ENCODE measurements at places on chromosomes 2 and 18.

DNA sequence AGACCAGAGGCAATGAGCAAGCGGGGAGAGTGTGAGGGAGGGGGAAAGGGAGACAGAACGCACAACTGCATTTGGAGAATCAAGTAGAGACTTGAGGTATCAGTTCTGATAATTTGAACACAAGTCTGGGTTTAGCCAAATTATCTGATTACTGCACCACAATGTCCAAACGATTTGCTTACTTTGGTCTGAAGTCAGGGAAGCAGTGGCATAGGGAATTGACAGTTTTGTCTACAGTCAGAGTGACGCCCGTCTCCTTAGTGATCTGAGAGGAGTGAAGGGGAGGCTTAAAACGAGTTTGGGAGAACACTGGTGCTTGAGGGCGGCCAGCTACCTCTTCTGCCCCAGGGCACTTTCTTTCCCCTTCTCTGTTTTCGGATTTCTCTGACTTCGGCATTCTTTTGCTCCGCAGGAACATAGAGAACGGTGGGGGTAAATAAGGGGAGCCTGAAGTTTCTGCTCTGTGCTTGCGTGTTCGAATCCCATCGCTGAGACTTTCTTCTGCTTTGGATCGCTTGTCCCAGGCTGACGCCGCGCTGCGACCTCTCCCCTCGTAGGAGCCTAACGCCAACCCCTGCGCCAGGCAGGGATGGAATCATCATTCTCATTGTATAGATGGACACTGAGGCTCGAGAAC is 2.9 kb upstream of the DLX2 start:
- DNase-seq = no peak

GRCh38 chr2:70928366-70928765 is 7.3 kb upstream of the ATP6V1B1 start:
- DNase-seq = no peak

DNA sequence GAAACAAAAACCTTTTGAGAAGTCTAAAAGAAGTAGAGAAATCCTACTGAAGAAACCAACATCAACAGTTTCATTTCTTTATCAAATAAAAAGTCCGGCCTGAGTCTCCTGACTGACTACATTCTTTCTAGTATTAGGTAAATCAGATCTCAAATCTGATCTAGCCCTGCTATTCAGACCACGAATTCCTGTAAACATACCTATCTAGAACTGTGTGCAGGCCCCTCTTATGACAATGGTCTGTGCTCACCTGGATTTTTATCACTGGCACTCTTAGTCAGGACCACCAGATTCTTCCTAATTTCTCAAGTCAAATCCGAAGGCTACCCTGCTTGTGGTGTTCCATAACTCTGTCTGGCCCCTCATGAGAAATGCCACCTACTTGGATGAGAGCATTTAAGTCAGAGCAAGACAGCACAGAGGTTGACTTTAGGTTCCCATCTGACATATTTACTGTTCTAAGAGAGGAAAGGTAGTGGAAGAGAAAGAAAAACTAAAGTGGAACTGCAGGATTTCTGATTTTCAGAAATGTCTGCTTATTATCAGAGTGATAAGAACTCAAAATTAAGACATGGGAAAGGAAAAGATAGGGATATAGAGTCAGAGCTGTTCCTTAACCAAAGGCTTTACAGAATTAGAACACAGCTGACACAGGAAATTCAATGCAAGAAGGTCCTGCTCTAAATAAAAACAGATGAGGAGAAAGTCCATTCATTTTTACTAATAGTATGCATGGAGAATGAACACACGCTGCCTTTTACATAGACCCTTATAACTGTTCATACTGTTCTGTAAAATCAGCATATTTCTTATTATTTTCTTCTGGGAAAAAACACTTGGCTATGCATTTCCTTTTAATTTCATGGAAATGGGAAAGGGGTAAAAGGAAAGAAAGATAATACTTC is 56.5 kb downstream of the SLC8A1 start:
- DNase-seq = no peak

GRCh38 chr2:128237081-128237534 is 81.6 kb downstream of the HS6ST1 start:
- DNase-seq = no peak

All from activated T-helper 1 cell treated with anti-CD3 and anti-CD28 coated beads, Interleukin-2, amount 50 U/mL, for 16 hours (primary cell).